ENCODE measurements at places on chromosomes 4 and X. TPM values are rescaled to one million over a fixed set of nuclear protein-coding genes. Genes with fewer than 3 reads are reported as not detected.

GRCh38 chr4:2551118-2551517 is 14.7 kb downstream of the FAM193A start:
- no peak for DNase-seq

DNA sequence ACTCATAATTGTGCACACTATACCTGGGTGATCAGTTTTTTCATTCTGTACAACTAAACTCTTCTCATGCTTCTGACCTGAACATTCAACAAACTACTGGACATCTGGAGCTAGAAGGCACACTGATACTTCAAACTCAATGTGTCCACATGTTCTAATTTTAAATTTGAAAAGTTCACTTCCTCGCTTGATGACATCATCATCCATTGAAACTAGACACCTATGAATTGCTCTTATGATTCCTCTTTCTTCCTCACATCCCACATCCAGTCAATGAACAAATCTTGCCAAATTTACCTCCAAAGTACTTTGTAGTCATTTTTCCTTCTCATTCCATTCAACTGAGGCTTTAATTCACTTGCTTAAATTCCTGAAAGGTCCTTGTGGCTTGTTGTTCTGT is 549.4 kb downstream of the GALNTL6 start:
- DNase-seq: no peak

DNA sequence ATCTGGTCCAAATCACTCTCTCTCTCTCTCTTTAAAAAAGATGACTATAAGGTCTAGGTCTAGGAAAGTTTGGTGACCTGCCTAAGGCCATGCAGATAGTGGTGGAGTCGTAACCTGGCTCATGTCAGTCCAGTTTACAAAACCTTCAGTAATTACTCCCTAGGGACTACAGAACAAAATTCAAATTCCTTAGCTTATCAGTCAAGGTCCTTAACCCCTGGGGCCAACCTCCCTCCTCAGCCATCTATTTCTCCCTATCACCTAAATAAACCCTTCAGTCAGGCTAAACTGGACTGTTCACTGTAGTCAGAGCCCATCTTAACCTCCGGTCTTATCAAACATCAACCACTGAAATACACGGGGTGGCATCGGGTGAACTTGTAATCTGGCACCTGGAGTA is 68.9 kb downstream of the MAP3K15 start:
- DNase-seq: no peak

- DNase-seq: no peak
Measured at GRCh38 chrX:12497832-12498591, 293.2 kb upstream of the PRPS2 start.

- DNase-seq: peak; percentile 81
Measured at GRCh38 chr4:125975861-125976397, 661.2 kb downstream of the FAT4 start.

DNA sequence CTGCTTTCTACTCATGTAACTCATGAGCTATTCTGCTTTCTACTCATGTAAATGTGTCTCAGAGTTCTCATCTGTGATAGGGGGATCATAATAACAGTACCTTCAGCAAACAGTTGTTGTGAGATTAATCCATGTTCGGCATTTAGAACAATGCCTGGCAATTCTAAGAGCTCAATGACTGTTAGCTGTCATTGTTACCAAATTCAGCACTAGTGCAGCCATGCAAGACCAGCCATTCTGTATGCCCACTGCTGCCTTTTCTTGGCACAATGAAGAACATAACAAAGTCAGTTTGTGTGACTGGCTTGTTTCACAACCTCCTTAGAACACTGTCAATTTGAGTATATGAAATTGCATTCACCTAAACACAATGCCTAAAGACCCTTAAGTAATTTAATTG is 163.2 kb downstream of the ANK2 start:
- DNase-seq: no peak

DNA sequence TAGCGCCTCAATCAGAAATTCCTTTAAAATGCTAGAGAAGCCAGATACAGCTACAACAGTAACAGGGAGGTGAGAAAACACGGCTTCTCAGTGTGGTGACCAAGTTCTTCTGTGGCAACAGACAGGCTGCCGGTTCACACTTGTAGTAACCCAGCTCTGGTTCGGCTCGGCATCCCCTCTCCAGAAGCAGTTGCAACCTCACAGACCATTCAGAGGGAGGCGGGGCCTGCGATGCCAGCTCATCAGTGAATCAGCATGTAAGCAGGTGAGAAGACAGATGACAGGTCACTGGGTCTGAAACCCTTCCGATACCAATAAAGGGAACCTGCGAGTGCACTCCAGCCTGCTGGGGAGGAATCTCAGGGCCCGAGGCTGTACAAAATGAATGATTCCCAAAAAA is 251.0 kb downstream of the KCNIP4 start:
- DNase-seq: no peak

DNA sequence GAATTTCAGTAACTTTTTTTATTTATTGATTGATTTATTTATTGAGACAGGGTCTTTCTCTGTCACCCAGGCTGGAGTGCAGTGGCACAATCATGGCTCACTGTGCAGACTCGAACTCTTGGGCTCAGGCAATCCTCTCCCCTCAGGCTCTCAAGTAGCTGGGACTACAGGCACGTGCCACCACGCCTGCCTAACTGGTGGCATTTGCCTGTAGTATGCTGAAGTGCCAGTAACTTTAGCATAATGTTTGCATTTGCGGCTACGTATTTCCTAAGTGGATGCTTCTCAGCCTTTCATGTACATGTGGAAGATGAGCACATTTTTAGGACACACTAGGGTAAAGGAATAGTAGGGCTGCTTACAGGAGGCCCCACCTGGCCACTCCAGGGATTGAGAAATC is 45.3 kb upstream of the ATXN3L start:
- no peak for DNase-seq

- DNase-seq: peak; percentile 76
Measured at GRCh38 chr4:15149839-15150592, 147.7 kb downstream of the CPEB2 start.

GRCh38 chr4:1126506-1126905 is 13.1 kb upstream of the RNF212 start:
- DNase-seq: no peak

DNA sequence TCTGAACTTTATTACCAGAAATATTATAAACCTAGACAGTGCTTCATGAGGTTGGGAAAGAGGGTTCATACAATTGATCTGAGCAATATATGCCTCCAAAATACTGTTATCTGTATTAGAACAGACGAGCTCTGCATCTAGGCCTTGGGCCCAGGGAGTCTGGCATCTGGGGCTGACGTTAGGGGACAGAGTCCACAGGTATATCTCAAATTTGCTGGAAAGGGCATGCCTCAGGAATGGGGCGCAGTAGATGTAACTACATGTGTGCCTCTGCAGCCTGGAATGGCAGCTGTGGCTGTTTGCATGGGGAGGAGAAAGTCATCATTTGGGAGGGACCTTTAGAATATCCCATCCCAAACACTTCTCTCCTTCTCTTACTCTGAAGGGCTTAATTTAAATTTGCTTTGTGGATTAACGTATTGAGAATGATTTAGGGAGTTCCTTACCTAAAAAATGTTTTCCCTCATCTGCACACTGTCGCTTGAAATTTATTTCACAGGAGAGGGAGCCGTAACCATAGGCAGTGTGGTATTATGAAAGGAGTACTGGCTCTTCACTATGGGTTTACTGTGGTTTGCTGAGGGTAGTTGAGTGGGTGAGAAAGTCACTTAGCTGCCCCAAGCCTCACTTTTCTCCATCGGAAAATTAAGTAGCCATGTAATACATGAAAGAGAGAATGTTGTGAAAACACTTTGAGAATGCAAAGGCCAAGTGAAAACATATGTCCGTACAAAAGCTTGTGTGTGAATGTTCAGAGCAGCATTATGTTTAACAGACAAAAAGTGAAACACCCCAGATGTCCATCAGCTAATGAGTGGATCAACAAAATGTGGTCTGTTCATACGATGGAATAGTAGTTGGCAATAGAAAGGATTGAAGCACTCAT is 5.9 kb downstream of the ADD1 start:
- peak; percentile 75 for DNase-seq

- no peak for DNase-seq
Measured at GRCh38 chrX:79477691-79478090, 110.6 kb upstream of the ITM2A start.

DNA sequence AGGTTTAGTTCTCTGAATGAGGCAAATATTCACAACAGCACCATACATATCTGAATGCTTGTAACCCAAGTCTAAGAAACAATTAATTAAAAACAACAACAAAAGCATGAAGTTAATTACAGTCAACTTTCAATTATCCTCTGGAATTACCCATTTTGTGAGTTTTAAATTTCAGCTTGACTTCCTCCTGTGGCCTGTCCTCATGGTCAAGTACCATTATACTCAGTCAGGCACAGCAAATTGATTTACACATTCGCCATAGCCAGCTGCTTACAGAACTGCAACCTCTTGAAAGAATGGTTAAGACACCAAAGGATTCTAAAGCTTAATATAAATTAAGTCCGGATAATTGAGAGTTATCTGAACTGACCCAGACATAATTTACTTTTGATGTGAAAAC is 306.5 kb downstream of the CAMK2D start:
- DNase-seq: no peak

GRCh38 chr4:138256608-138257007 is 14.5 kb upstream of the SLC7A11 start:
- no peak for DNase-seq

DNA sequence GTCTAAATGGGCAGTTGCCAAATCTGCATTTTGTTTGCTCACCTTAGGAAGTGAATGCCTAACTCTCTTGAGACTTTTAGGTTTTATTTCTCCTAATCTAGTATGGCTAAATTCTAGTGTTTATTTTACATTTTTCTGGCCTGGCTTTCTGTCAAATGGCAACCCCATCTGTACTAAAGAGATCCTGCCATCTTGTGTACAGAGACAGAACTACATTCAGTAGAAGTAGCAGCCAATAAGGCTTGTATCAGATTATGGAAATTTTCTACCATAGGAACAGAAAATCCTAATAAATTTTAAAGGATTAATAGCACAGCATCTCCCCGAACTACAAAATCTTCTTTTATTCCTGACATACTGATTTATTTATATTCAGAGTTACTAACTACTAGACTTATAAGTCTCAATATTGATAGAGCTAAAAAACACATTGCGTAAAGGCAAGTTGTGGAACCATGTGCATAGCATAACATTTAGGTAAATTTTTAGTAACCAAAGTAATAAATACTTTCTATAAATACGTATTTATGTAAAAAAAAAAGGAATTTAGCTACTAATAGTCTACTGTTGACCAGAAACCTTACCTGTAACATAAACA is 45.5 kb downstream of the TMEM144 start:
- DNase-seq: peak; percentile 62

DNA sequence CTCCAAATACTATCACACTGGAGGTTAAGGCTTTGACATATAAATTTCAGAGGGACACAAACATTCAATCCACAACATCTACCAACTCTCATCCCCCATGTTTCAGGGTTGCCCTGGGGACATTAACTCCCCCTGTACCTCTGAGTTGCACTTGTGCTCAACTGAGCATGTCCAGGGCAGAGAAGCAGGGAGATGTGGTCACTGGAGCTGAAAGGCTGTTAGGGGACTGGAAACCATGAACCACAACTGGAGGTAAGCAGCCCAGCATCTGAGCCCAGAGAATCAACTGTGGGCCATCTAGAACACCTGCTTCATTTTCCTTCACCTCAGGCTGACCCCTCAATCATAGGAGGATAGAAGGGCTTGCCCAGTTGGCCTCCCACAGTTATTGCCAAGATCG is 641.1 kb downstream of the MID1IP1 start:
- DNase-seq: no peak

DNA sequence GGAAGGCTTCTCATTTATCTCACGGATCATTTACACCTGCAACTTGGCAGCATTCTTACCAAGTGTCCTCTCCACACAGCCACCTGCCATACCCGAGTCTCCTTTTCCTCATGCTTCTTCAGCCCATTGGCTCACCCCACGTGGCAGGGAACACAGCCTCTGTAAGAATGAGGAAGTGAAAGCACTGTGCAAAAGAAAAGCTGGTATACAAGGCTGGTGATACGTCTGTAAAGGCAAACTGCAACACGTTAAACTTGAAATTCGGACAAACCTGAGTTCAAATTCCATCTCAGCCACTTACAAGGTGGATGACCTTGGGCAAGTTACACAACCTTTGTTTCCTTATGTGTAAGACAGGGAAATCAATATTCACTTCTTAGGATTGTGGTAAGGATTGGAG is 164.0 kb upstream of the RASGEF1B start:
- no peak for DNase-seq

DNA sequence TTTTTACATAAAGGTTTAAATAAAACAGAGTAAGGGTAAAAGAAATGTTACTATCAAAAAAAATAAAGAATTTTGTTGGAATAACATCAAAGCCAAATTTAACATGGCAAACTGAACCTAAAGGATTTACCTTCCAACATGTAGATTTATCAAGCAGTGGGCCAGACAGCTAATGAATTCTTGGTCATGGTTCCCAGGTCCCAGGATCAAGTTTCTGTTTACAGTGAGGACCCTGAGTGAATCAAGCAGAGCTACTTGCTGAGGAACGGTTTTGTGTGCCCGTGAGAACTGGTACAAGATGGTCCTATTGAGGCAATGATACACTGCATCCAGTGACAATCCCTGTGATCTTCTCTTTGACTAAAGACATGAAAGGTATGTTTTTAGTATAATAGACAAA is 157.1 kb downstream of the CDS1 start:
- DNase-seq: no peak

GRCh38 chr4:39353478-39354253 is 12.5 kb downstream of the RFC1 start:
- DNase-seq: peak; percentile 80

DNA sequence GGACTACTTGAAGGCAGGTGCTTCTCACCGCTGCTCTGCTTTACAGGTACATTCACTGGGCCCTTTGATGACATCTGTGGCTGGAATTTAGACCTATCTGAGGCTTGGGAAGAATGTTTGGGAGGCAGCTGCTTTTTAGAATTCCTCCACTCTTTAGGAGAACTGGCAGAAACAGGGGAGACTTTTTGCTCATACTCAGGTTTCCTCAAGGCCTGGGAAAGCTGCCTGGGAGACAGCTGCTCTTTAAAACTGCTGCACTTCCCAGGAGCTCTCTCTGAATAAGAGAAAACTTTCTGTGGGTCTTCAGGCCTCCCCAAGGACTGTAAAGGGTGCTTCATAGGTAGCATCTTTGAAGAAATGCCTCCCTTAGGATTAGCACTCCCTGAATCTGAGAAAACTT is 14.3 kb downstream of the CT47C1 start:
- no peak for DNase-seq

- DNase-seq: no peak
Measured at GRCh38 chr4:94345266-94345665, 2.6 kb upstream of the HPGDS start.

Gene SSX4B
- total RNA-seq: not detected

Gene SLC7A11
- 74.1 TPM for total RNA-seq

Gene C4orf36
- 1.3 TPM for total RNA-seq

Gene RTL3
- total RNA-seq: 0.32 TPM

Gene STIM2
- 18.7 TPM for total RNA-seq

Gene ZNF157
- under 0.01 TPM for total RNA-seq

Gene STPG2
- 0.32 TPM for total RNA-seq

Gene CLIC2
- total RNA-seq: 1.3 TPM

Gene PAGE2B
- total RNA-seq: not detected

Gene RS1
- total RNA-seq: not detected

Gene UBL4A
- 32.0 TPM for total RNA-seq

Gene LGI2
- total RNA-seq: not detected

Gene GLRB
- total RNA-seq: 6.8 TPM
